ENCODE measurements at places on chromosomes 5 and 9.

GRCh38 chr5:132526290-132526973, 16.9 kb downstream of the IL5 start:
- no peak for DNase-seq

DNA sequence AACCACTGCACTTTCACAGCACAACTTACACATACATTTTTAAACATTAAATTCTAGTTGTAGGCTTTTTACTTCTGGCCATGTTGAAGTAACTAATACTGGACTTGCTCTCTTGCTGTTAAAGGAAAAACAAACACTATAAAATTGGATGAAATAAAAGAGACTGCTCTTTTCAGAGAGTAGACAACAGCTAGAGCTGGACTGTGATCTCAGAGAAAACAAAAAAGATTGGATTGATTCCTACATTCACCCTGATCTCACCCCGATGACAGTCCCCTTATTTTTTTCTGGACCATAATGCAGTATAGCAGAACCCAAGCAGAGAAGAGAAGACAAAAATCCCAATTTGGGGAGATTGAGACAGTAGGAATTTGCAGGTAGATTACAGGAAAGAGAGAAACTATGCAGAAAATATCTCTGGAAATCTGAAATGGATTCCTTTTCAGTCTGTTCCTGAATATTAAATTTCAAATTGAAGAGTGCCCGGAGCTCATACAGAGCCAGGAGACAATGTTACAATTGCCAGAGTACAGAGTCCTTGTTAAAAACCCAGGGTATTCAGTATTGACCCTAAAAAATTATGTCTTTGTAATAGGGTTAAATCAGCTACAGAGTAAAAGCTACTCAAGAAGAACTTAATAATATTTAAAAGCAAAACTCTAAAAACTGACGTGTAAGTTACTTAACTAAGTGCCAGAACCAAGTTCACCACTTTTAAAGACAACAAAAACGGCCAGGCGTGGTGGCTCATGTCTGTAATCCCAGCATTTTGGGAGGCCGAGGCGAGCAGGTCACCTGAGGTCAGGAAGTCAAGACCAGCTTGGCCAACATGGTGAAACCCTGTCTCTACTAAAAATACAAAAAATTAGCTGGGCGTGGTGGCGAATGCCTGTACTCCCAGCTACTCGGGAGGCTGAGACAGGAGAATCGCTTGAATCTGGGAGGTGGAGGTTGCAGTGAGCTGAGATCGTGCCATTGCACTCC, 208.6 kb downstream of the MPDZ start:
- no peak for DNase-seq

DNA sequence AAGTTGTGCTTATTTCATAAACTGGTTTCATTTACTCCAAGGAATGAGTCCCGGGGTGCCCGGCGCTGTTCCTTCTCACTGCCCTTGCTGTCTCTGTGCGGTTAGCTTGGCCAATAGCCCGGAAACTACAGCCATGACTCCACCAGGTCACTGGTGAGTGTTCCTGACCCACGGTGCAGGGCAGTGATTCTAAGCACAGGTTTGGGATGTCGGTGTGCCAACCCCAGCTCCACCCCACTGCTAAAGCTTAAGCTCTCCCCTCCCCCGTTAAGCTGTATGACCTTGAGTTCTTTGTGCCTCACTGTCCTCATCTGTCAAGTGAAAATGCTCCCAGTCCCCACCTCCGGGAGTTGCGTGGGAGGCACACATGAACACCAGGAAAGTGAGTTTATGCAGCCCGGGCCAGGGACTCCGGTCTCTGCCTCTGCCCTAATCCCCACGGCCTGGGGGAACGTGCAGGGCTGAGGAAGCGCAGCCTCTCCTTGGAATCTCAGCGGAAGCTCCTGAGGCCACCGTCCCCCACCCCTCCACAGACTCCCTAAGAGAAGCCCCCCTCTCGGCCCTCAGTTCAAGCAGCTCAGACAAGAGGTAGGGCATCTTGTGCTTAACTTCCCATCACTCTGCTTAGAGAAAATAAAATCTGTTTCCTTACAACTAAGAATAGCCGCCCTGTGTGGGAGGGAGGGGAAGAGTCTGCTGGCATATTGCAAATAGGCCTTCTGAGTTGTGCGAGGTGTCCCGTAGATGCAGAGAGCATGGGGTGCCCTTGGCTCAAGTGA, 92.0 kb upstream of the RAI14 start:
- no peak for DNase-seq

DNA sequence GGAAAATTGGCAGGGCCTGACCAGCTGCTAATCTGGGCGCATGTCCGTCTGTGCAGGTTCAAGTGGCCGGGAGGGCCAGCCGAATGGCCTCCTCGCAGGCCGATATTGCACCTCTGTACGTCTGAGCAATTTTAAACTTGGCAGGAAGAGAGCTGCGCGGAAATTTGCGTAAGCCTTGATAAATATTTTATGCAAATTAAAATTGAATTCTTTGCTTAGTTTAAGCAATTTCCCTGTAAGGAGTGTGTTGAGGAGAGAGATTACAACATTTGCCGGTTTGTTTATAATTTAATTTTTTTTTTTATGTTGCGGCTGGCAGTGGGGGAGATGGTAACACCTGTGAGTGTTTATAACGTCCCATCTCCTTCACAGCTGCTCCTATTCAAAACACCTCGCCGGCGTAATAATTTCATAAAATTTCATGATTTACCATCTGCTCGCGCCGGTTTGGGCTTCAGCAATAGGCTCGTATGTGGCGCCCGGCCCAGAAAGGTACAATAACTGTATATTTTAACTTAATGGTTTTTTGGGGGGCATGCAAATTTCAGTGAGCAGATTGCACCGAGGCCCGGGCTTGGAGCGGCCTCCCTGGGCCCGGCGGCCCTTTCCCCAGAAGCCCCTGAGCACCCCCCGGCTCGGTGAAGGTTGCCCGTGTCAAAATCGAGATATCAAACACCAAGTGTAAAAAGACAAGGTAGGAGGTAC, 269.4 kb upstream of the MVB12B start:
- no peak for DNase-seq

DNA sequence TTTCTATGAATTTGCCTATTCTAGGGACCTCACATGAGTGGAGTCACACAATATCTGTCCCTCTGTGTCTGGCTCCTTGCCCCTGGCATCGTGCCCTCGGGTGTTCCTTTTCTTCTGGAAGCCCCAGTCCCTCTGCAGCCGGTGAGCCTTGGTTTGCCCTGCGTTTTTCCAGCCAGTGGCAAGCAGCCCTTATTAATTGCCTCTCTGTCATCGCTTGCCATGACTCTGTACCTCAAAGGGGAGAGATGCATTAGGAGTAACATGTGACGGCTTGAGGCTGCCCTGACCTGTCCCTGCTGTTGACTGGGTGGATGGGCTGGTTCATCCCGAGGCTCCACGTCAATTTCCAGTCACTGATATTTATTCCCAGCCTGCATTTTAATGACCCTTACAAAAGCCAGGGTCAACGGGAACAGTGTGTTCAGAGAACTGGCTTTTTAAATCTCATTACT, 87.3 kb downstream of the CFAP90 start:
- no peak for DNase-seq

GRCh38 chr5:22391956-22392355, 461.2 kb downstream of the CDH12 start:
- no peak for DNase-seq

DNA sequence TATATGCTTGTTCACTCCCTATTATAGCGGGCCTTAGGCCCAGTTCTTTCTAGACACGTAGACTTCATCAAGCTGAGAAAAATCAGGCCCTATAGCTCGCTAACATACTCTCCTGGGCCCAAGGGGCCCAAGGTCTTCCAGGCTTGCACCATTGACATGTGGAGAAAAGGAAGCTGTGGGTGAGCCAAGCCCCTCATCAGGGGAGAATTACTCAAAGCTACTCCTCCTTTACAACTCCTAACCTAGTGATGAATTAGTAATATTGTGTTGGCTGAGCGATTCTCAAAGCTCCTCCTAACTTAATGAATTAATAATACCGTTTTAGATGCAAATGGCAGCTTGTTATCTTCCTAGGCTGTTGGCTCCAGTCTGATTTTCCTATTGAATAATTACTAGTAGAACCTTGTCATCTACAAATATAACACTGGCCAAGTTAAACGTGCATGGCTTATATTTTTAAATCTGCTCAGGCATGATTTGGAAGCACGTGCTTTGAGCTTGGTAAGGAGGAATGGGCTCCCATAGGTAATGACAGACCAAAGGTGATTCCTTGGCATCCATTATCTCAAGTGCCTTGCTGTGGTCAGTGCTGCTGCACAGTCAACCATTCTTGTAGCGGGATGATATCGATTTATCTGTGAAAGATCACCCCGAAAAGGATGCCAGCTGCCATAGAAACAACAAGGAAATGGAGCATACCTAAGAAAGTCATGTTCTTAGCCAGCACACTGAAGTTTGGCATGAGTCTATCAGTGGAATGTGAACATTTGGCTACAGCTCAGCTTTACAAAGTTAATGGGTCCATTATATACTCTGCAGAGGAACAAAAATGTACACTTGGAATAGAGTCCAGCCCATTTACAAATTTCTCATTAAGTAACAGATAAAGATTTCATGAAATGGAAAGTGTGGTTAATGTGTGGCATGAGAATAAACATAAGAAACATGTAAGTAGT, 23.8 kb downstream of the LVRN start:
- DNase-seq: no peak

- DNase-seq: no peak
Measured at GRCh38 chr9:8799206-8799605, 999.6 kb upstream of the DMAC1 start.

- DNase-seq: no peak
Measured at GRCh38 chr5:161421067-161421466, 125.5 kb downstream of the GABRB2 start.

DNA sequence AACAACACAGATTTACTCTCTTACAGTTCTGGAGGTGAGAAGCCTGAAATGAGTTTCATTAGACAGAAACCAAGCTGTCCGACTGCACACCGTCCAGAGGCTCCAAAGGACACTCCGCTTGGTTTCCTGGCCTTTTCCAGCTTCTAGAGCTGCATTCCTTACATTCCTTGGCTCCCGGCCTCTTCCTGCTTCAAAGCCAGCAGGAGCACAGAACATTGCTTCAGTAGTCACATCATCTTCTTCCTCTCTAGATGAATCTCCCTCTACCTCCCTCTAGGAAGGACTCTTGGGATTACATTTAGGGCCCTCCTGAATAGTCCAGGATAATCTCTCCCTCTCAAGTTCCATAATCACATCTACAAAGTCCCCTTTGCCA, 213.3 kb downstream of the CDK5RAP2 start:
- no peak for DNase-seq

GRCh38 chr9:99867968-99868367, 38.5 kb upstream of the STX17 start:
- no peak for DNase-seq

GRCh38 chr9:79469164-79469563, 102.6 kb upstream of the TLE4 start:
- no peak for DNase-seq

- no peak for DNase-seq
Measured at GRCh38 chr9:134358026-134358661, 31.9 kb downstream of the RXRA start.

DNA sequence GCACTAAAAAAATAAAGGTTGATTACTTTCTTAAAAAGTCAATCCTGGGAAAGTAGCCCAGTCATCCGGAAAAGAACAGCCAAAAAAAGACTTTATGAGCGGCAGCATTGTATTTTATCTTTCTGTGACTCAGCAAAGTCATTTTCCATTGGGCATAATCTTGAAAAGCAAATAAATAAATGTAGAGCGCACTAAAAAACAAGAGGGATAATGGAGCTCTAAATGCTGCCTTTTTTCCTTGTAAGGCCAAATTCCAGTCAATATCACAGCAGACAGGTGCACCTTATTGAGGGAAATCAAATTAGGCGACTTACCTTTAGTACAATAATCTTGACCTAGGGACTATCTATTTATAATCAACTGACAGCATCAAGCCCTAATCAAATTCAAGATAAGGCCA, 266.8 kb downstream of the MTRR start:
- DNase-seq: no peak

GRCh38 chr9:124776618-124776953, 347 bp upstream of the OLFML2A start:
- DNase-seq: no peak

- no peak for DNase-seq
Measured at GRCh38 chr9:134371731-134372130, 45.5 kb downstream of the RXRA start.

- DNase-seq: no peak
Measured at GRCh38 chr5:72711351-72711750, 105.1 kb upstream of the TNPO1 start.

GRCh38 chr9:99851500-99851822, 29.8 kb downstream of the NR4A3 start:
- peak; percentile 14 for DNase-seq

DNA sequence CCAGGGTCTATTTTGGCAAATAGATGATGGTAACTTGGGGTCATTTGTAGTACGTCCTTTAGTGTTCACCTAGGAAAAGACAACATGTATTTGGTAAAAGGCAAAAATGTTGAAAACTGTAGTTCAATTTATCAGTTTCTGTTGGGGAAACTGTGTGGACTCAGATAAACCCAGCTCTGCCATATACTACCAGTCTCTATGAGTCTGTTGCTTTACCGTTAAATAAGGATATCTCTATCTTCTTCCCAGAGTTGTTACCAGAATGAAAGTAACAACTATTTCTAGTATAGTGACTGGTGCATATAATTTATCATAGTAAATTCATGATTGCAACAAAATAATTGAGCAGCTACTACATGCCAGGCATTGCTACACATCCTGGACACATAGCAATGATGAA, 3.8 kb upstream of the IQGAP2 start:
- DNase-seq: no peak

DNA sequence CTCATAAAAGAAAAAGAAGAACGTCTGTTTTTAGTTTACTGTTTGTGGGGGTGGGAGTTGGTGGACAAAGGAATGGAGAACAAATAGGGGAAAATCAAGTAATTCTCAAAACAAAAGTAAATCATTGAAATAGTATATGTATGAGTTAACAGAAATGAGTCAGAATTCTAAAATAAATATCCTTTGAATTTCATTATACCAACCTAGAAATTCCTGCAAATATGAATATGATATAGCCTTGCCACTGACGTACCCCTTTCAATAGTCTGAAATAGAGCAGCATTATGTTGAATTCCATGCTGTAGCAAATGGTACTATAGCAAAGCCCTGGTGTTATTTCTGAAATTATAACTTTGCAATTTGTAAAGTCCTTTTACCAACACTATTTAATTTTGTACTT, 29.6 kb upstream of the DTWD2 start:
- no peak for DNase-seq

- DNase-seq: no peak
Measured at GRCh38 chr5:94698197-94698596, 79.7 kb downstream of the SLF1 start.

- DNase-seq: no peak
Measured at GRCh38 chr5:30401479-30402058, 791.9 kb upstream of the CDH6 start.

- DNase-seq: no peak
Measured at GRCh38 chr9:71780953-71781352, 12.6 kb upstream of the CEMIP2 start.
